ENCODE measurements at places on chromosomes 5 and 9.

DNA sequence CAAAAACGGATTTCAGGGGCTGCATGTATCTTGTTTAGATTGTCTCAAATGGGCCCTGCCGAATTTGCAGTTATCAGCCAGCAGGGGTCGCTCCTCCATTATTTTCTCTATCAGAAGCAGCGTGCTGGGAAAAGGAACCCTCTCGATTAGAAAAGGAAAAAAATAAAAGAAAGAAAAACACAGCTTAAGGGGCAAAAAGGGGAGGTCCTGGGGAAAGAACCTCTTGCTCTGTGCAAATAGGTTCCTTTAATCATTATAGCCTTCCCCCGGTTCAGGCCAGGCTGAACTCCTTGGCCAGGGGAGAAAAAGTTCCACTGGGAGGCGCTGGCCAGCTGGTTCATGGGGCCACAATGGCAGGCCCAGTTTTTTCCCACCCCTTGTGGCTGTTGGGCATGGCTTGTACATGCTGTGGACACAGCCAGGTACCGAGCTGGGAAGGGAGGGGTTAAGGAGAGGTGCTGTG, 25.0 kb upstream of the CAPSL start:
- DNase-seq: no peak

GRCh38 chr5:170407062-170407461, 17.9 kb upstream of the KCNMB1 start:
- DNase-seq: no peak

GRCh38 chr5:124790301-124790894, 44.0 kb upstream of the ZNF608 start:
- DNase-seq: no peak

- no peak for DNase-seq
These were observed 387.3 kb downstream of the RASEF start for GRCh38 chr9:82675605-82676004.

GRCh38 chr5:38059876-38060275, 198.5 kb upstream of the EGFLAM start:
- DNase-seq: no peak

All from sciatic nerve (tissue), 2 donors.